ENCODE measurements at places on chromosomes 12 and 14. TPM values are rescaled to one million over a fixed set of nuclear protein-coding genes. Genes with fewer than 3 reads are reported as not detected.
A peak's percentile ranks its signal among the peaks of the same experiment; 100 is the strongest.

FAR2 gene
- 10.2 TPM for total RNA-seq

TAPBPL gene
- 10.5 TPM for total RNA-seq

TBC1D30 gene
- total RNA-seq: 0.98 TPM

RTN1 gene
- 1.2 TPM for total RNA-seq

GPRC5A gene
- 1.1 TPM for total RNA-seq

TEX52 gene
- total RNA-seq: not detected

KITLG gene
- 17.9 TPM for total RNA-seq

HOXC12 gene
- not detected for total RNA-seq

PTGER2 gene
- total RNA-seq: 1.4 TPM

GRCh38 chr12:843609-844008 is 91.2 kb downstream of the WNK1 start:
- no peaks in the 10 kb centered on the region for H3K27me3 ChIP-seq
- H3K4me1 ChIP-seq: no peaks in the 10 kb centered on the region
- H3K36me3 ChIP-seq: no peaks in the 10 kb centered on the region
- H3K4me3 ChIP-seq: no peak overlapping the region
- DNase-seq: no peak

GRCh38 chr12:120642121-120642520 is 1.7 kb downstream of the CABP1 start:
- H3K4me1 ChIP-seq: peaks cover 11% of the 10 kb centered on the region
- H3K27ac ChIP-seq: no peak overlapping the region
- peaks cover 71% of the 10 kb centered on the region for H3K27me3 ChIP-seq
- no peaks in the 10 kb centered on the region for H3K36me3 ChIP-seq
- DNase-seq: no peak

DNA sequence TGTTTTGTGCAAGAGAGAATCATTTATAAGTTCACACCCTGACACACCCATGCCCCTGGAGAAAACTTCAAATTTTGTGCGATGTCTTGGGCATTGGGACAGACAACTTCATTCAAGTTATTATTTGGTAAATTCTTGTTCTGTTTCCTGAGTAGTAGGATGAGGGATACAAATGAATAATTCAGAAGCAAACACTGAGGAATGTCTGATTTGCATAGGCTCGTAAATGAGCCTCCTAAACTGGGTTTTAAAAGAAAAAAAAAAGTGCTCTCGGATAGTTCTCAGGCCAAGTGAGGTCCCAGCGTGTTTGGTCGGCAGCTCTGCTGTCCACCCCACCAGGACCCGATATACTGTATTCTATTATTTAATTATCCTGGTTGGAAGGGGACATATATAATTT is 134.7 kb upstream of the CPM start:
- H3K36me3 ChIP-seq: no peaks in the 10 kb centered on the region
- no peaks in the 10 kb centered on the region for H3K27me3 ChIP-seq
- H3K27ac ChIP-seq: no peak overlapping the region

- no peaks in the 10 kb centered on the region for H3K36me3 ChIP-seq
- no peak overlapping the region for H3K4me3 ChIP-seq
- peak overlapping the region; percentile 42 for H3K27ac ChIP-seq
- H3K4me1 ChIP-seq: peaks cover 16% of the 10 kb centered on the region
- H3K27me3 ChIP-seq: no peaks in the 10 kb centered on the region
Measured at GRCh38 chr12:92539110-92539749, 163.6 kb upstream of the PLEKHG7 start.

DNA sequence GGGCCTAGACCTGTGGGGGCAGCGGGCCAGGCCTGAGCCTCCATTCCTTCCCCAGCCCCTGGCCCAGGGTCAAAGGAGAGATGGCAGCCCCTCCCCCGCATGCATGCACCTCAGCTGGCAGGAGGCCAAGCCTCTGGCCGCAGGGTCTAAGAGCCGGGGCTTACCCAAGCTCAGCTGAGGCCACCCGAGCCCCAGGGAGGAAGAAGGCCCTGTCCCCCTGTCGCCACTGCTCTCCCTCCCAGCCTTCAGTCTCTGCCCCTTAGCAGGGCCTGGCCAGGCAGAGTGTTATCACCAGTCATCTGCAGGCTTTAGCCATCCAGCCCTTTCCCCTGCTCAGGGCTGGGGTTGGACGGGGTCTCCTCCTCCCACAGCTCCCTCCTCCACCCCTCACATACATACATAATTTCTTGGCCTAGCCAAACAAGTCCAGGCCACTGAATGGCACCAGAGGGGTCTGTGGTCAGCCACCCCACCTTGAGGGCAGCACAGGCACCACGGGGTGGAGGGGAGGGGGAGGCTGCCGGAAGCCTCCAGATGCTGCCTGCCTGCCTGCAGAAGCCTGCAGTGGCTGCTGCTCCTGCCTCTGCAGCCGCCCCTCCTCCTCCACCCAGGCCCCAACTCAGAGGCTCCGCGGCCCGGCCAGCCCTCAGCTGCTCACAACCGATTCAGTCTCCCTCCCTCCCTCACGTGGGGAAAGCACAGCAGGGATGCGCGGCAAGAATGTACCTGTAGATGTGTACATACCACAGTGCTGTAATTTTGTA is 22.8 kb downstream of the RAB35 start:
- H3K27me3 ChIP-seq: no peaks in the 10 kb centered on the region
- DNase-seq: no peak
- peaks cover 44% of the 10 kb centered on the region for H3K36me3 ChIP-seq
- no peak overlapping the region for H3K4me3 ChIP-seq
- peaks cover 38% of the 10 kb centered on the region for H3K4me1 ChIP-seq

- peaks cover 32% of the 10 kb centered on the region for H3K27me3 ChIP-seq
- H3K27ac ChIP-seq: no peak overlapping the region
- no peaks in the 10 kb centered on the region for H3K36me3 ChIP-seq
- peaks cover 54% of the 10 kb centered on the region for H3K4me1 ChIP-seq
Measured at GRCh38 chr12:30969006-30969405, 42.5 kb downstream of the TSPAN11 start.

DNA sequence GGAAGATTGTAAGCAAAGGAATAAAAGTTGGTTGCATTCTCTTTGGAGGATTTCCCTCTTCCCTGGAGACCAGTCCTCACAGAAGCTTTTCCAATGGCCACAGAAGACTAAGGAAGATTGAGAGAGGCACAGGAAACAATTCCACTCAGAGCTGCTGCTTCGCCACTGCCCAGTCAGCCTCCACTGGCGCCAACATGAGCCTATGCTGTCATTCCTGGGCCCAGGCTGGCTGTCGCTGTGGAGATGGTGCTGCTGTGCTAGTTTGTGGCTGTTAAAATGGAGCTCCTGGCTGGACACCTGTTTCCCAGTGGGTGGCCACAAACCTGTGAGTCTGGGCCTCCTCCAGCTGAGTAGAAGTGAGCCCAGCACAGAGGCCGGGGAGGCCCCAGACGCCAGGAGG is 6.6 kb downstream of the P2RX7 start:
- no peak for DNase-seq
- no peaks in the 10 kb centered on the region for H3K27me3 ChIP-seq
- H3K4me3 ChIP-seq: no peak overlapping the region
- H3K36me3 ChIP-seq: no peaks in the 10 kb centered on the region
- H3K27ac ChIP-seq: no peak overlapping the region

DNA sequence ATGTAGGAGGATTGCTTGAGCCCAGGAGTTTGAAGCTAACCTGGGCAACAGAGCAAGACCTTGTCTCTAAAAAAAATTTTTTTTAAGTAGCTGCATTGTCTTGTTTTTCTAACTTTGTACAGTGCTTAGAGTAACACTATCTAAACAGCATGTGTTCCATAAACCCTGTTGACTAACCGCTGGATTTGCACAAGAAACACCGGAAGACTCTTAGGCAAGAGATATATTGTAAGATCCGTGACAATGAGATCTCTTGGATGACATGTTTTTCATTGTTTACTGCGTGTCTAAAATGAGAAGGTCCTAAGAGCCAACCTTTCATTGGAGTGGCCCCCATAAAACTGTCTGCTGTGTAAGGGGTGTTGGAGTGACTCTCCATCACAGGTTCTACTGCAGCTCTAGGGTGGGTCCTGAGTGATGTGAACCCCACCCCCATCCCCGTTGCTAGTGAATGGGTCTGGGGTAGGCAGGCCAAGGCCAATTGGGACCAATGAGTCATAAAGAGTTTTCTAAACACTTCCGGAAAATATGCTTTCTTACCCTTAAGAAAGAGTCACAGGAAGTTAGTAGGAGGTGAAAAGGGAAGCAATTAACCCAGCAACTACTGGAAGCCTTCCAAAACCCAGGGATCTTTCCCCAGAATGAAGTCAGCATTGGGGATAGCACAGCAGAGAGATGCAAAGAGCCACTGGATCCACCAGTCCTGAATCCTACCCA is 24.3 kb upstream of the PCNX1 start:
- DNase-seq: peak; percentile 52
- no peak overlapping the region for H3K4me3 ChIP-seq
- no peaks in the 10 kb centered on the region for H3K36me3 ChIP-seq
- no peaks in the 10 kb centered on the region for H3K27me3 ChIP-seq
- H3K4me1 ChIP-seq: no peaks in the 10 kb centered on the region

DNA sequence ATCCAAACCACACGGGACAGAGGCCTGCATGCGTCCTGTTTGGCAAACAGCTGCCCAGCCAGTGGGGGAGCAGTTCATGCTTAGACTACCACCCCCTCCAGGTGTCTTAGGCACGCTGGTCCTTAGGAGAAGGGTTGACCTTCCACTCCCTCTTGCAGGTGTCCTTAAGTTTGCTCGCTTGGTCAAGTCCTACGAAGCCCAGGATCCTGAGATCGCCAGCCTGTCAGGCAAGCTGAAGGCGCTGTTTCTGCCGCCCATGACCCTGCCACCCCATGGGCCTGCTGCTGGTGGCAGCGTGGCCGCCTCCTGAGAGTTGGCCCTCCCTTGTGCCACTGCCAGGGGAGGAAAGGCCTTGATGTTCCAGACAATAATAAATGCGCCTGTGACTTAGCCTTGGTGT is 1.8 kb downstream of the C12orf57 start:
- H3K4me3 ChIP-seq: no peak overlapping the region
- H3K27ac ChIP-seq: no peak overlapping the region
- no peaks in the 10 kb centered on the region for H3K27me3 ChIP-seq
- peaks cover 23% of the 10 kb centered on the region for H3K36me3 ChIP-seq

- H3K4me1 ChIP-seq: no peaks in the 10 kb centered on the region
- H3K27ac ChIP-seq: no peak overlapping the region
- no peak overlapping the region for H3K4me3 ChIP-seq
- peaks cover 18% of the 10 kb centered on the region for H3K36me3 ChIP-seq
Measured at GRCh38 chr12:71607494-71608330, 55.9 kb downstream of the ZFC3H1 start.

DNA sequence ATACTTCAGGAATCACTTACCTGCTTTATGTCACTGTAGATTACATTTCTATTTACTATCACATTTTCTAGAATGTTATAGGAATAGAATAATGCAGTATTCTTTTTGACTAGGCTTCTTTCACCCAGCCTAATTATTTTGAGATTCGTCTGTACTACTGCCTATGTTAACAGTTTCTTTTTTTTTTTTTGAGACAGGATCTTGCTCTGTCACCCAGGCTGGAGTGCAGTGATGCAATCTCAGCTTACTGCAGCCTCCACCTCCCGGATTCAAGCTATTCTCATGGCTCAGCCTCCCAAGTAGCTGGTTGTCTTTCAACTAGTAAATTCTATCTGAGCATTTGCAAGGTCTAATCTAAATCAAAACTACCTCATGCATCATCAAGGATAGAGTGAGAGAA is 6.4 kb downstream of the OR6C6 start:
- H3K4me1 ChIP-seq: no peaks in the 10 kb centered on the region
- no peak overlapping the region for H3K4me3 ChIP-seq
- no peaks in the 10 kb centered on the region for H3K27me3 ChIP-seq
- H3K36me3 ChIP-seq: no peaks in the 10 kb centered on the region
- no peak overlapping the region for H3K27ac ChIP-seq

- DNase-seq: peak; percentile 23
- H3K4me1 ChIP-seq: peaks cover 32% of the 10 kb centered on the region
- H3K27ac ChIP-seq: peak overlapping the region; percentile 67
Measured at GRCh38 chr12:116317986-116318575, 40.6 kb upstream of the MED13L start.

DNA sequence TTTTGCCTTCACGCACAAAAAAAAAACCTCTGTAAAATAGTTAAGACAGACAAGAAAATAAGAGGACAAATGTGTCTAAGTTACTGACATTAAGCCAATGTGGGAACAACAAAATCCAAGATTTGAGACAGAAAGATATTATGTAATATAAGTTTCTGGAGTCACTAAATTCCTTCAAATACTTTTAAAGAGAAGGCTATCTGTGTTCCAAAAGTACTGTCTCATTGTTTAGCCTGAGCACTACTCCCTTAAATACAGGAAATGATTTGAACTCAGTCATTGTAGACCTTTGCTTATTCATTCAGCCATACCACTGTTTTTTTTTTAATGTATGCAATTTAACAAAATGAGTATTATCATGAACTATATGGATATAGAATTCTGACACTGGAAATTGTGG is 82.7 kb upstream of the KITLG start:
- H3K4me3 ChIP-seq: no peak overlapping the region
- H3K4me1 ChIP-seq: no peaks in the 10 kb centered on the region
- H3K27ac ChIP-seq: no peak overlapping the region
- DNase-seq: peak; percentile 63

GRCh38 chr12:57464569-57464968 is 5.0 kb downstream of the GLI1 start:
- peaks cover 23% of the 10 kb centered on the region for H3K36me3 ChIP-seq
- peaks cover 33% of the 10 kb centered on the region for H3K4me1 ChIP-seq
- DNase-seq: no peak
- H3K27me3 ChIP-seq: peaks cover 24% of the 10 kb centered on the region

DNA sequence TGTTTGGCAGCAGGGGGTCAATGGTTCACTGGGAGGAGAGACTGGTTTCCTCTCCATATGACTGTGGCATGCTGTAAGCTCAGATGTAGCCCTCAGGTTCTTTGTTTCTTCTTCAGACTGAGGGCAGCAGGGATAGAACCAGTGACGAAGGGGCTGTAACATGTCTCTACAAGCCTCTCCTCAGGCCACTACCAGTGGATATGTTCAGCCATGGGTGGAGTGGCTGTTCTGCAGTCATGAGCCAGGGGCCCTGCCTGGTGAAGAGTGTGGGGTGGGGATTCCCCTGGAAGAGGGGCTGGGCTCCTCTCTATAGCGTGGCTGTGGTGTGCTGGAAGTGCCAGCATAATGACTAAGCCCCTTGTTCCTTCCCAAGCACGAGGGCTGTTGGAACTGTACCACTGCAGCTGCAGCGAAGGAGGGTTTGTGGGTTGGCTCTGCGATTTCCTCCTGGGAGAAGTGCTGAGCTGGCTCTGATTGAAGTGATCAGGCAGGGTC is 55.8 kb downstream of the CMAS start:
- no peaks in the 10 kb centered on the region for H3K27me3 ChIP-seq
- H3K4me1 ChIP-seq: peaks cover 10% of the 10 kb centered on the region
- H3K36me3 ChIP-seq: no peaks in the 10 kb centered on the region
